ENCODE measurements at places on chromosomes 1 and 21. TPM values are rescaled to one million over a fixed set of nuclear protein-coding genes. Genes with fewer than 3 reads are reported as not detected.

Gene IPP
- 7.2 TPM for total RNA-seq

Gene PKLR
- not detected for total RNA-seq

Gene CASQ1
- total RNA-seq: 32.3 TPM

Gene LCE3C
- not detected for total RNA-seq

Gene FCAMR
- not detected for total RNA-seq

Gene ERO1B
- total RNA-seq: 5.0 TPM

Gene SLC45A3
- total RNA-seq: 2.7 TPM

Gene MYOM3
- 241 TPM for total RNA-seq

Gene SLX9
- total RNA-seq: 15.9 TPM

Gene PCNX2
- total RNA-seq: 8.1 TPM

Gene TMCC2
- 8.5 TPM for total RNA-seq

Gene SLC9C2
- 0.24 TPM for total RNA-seq

Gene LY9
- 0.19 TPM for total RNA-seq

Gene PKP1
- total RNA-seq: not detected

Gene FBLIM1
- 124 TPM for total RNA-seq

DNA sequence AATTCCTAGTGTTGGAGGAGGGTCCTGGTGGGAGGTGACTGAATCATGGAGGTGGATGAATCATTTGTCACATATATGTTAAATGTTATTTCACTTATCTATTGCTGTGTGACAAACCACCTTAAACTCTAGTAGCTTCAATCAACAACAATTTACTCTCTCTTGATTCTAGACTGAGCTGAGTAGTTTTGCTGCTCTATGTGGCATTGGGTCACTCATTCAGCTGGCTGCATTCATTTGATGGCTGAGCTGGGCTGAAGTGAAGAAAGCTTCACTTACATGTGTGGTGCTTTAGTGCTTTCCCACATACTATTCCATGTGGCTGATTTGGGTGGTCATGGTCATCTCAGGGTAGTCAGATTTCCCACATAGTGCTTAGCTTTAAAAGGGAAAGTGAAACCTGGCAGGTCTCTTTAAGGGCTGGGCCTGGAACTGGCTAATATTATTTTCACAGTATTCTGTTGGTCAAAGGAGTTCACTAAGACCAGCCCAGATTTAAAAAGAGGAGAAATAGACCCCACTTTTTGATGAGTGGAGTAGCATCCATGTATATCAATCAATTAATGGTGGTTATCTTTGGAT, 10.5 kb downstream of the DNAH14 start:
- no peak for DNase-seq

- DNase-seq: no peak
Observed at GRCh38 chr1:40392221-40392620, 18.7 kb downstream of the SMAP2 start.

DNA sequence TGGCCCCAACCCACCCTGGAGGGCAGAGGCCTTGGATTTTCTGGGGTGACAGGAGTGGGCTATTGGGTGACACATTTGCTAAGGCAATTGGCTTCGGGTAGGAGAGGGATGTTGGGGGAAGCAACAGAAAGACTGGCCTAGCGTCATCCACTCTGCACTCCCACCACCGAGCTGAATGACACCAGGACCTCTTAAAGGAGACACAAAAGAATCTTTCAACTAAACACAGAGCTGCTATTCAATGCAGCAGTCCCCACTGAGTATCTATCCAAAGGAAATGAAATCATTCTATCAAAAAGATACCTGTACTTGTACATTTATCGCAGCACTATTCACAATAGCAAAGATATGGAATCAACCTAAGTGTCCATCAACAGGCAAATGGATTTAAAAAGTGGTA, 6.2 kb downstream of the TFF2 start:
- DNase-seq: no peak

GRCh38 chr1:54884768-54885167, 2.2 kb downstream of the DHCR24 start:
- no peak for DNase-seq

- DNase-seq: no peak
Observed at GRCh38 chr1:2299131-2299627, 71.1 kb downstream of the SKI start.

GRCh38 chr1:58220836-58221472, 325.6 kb downstream of the OMA1 start:
- DNase-seq: no peak

GRCh38 chr1:20936621-20937020, 149.5 kb upstream of the HP1BP3 start:
- no peak for DNase-seq

DNA sequence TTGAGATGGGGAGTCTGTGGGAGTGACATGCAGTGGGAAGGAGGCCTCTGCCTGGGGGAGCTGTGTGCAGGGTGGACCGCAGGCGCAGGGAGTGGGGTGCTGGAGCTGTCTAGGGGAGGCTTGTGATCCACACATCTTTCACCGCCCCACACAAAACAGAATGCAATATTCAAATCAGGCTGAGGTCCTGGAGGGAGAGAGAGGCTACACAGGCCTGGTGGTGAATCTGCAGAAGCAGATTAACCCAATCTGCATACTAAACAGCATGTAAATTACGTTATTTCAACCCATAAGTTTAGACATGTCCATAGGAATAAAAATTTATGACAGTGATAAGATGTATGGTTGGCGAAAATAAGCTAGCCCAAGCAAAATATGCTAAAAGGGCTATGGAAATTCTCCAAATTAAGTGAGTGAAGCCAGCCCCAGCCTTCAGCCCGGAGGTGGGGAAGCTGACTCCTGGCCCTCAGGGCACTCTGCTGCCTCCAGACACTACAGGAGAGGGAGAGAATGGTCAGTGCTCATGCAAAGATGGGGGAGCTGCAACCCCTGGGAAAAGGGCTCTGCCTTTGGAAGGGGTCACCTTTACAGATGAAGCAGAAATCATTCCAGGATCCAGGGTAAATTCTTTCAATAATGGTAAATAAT, 156.2 kb upstream of the CTTNBP2NL start:
- DNase-seq: no peak

GRCh38 chr1:111127923-111128643, 11.8 kb downstream of the DRAM2 start:
- no peak for DNase-seq

DNA sequence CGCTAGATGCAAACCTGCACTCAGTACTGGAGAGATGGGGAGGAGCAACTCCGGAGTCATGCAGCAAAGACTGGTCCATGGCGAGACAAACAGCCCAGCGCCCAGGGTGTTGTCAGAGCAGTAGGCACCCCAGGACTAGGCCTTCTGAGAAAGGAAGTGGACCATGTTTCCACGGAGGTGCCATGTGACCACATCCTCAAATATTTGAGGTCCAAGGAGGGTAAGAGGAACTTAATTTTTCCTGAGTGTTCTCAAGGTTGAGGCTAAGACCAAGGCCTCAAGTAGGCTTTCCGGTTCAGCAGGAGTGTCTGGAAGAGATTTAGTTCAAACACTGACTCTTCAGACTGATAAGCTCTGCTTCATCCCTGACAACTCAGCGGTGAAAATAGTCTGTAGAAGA, 186.2 kb downstream of the RHOU start:
- DNase-seq: no peak

GRCh38 chr1:38046333-38046883, at the start of gene POU3F1:
TSS of gene POU3F1 (minus strand) at chr1:38046793. CDS start at chr1:38046743, 50 bp downstream.
- no peak for DNase-seq

GRCh38 chr1:197065559-197065958, 1.5 kb downstream of the F13B start:
- DNase-seq: no peak

- DNase-seq: no peak
Observed at GRCh38 chr1:184021728-184022127, 15.8 kb downstream of the COLGALT2 start.

GRCh38 chr1:109959974-109960744, 24.4 kb upstream of the AHCYL1 start:
- no peak for DNase-seq

DNA sequence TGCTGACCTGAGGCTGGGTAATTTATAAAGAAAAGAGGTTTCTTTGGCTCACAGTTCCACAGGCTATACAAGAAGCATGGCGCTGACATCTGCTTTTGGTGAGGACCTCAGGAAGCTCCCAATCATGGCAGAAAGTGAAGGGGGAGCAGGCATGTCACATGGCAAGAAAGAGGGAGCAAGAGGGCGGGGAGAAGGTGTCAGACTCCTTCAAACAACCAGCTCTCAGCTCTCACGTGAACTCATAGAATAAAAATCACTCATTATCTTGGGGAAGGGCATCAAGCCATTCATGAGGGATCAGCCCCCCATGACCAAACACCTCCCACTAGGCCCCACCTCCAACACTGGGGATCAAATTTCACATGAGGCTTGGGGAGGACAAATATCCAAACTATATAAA, 266.8 kb downstream of the RHOU start:
- no peak for DNase-seq

GRCh38 chr21:29951911-29952310, 12.1 kb upstream of the GRIK1 start:
- DNase-seq: no peak

- no peak for DNase-seq
Observed at GRCh38 chr1:26553942-26554682, 24.6 kb downstream of the RPS6KA1 start.

- no peak for DNase-seq
Observed at GRCh38 chr21:40227096-40227495, 359.9 kb downstream of the PCP4 start.

DNA sequence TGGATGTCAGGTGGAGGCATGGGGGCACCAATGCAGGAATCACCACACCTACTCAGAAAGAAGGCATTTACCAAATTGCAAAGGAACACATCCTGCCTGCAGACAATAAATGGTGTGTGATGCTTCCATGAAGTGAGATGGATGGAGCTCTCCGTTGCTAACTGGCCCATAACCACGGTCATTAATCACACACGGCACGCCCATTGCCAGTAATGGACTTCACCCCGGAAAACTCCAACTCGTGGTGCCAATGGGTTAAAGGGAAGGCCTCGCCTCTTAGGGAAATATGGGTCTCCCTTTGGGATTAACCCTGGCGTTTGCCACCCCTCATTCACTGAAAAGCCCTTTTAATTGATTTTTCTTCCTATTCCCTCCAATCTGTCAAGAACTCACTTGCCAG, 443.1 kb upstream of the DAB1 start:
- DNase-seq: no peak

DNA sequence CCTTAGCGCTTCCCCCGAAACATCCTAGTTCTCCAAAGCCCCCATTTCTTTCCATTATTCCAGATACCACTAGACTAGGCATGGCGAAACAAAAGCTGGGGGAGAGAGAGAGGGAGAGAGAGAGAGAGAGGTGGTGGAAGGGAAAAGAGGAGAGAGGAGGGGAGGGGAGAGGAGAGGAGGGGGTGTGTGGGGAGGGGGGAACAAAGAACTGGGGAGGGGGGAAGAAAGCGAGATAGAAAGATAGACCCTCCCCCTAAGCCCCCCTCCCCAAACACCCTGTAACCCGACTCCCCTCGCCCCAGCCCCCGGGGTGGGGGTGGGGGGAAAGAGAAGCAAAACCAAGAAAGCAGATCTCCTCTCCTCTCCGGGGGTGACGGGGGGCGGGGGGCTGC, 352 bp downstream of the MEX3A start:
- DNase-seq: no peak

- no peak for DNase-seq
Observed at GRCh38 chr21:33544451-33545195, 1.8 kb downstream of the SON start.

DNA sequence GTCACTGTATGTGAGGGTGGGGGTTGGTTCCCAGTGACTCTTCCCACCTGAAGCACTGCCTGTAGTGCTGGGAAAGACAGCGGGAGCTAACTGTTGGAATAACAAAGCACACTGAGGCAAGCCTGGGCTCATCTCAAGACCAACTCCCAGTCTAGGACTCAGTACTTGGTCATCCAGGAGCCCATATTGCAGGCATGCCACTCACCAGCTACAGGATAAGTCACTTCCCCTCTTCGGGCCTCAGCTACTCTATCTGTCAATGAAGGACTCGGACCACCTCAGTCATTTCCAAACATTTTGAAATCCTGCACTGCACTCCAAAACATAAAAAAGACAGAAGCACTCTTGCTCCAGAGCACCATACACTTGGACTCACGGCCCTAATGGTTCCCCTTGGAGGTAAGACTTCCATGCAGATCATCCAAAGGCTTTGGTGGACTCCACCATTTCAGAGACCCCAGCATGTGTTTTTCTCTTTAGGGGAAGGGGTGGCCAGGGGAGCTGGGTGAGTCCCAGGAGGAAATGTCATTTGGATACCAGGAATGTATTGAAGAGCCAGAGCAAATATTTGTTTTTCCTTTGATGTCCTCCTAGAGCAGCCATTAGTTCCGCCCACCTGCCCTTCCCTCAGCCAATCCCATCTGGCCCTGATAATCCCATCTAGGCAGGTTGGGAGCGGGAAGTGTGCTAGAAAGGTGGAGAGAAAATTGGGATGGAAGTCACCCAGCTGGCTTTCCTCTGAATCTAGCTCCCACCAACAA, 3.1 kb downstream of the NUAK2 start:
- no peak for DNase-seq

- no peak for DNase-seq
Observed at GRCh38 chr1:150165622-150166612, 16.2 kb downstream of the PLEKHO1 start.

DNA sequence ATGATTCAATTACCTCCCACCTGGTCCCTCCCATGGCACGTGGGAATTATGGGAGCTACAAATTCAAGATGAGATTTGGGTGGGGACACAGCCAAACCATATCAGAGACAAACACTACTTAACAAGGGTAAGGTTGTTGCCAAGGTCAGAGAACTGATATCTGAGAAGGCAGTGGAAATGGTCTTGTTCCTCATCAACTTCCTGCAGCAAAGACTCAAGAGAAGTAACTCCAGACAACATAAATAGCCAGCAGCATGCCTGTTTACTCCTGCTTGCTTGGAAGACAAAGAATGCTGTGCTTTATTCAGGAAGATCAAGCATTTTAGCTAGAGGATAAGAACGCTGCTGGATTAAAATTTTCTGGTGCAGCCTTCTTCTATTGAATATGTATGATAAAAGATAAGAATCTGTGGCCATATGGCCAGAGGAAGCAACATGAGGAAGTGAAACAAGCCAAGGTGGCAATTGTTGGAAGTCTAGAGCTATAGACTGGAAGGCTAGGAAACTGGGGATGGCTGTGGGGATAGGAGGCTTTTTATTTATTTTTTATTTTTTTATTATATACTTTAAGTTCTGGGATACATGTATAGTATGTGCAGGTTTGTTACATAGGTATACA, 36.4 kb downstream of the DDAH1 start:
- no peak for DNase-seq

DNA sequence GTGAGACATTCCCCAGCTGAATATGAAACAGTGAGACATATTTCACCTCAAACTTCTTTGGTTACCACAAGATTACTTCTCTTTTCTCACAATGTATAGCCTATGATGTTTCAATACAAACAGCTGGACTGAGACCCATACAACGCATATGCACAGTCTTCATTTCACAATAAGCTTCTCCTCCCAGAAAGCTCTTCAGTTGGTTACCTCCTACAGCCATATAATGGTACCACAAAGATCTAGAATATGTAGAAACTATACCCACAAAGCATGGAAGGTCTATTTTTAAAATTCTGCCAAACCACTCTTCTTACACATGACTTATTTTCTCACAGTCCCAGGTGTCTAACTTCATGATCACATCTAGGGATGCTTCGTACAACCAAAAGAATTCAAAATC, 70.8 kb downstream of the JAK1 start:
- no peak for DNase-seq

- DNase-seq: no peak
Observed at GRCh38 chr1:67285780-67286488, 21.7 kb upstream of the IL12RB2 start.
